ENCODE measurements at places on chromosomes 4 and X. TPM values are rescaled to one million over a fixed set of nuclear protein-coding genes. Genes with fewer than 3 reads are reported as not detected.

GRCh38 chr4:24226023-24226422, 336.2 kb upstream of the PPARGC1A start:
- ATAC-seq: no peak

GRCh38 chr4:124590480-124590879, 122.1 kb downstream of the ANKRD50 start:
- no peak for ATAC-seq

DNA sequence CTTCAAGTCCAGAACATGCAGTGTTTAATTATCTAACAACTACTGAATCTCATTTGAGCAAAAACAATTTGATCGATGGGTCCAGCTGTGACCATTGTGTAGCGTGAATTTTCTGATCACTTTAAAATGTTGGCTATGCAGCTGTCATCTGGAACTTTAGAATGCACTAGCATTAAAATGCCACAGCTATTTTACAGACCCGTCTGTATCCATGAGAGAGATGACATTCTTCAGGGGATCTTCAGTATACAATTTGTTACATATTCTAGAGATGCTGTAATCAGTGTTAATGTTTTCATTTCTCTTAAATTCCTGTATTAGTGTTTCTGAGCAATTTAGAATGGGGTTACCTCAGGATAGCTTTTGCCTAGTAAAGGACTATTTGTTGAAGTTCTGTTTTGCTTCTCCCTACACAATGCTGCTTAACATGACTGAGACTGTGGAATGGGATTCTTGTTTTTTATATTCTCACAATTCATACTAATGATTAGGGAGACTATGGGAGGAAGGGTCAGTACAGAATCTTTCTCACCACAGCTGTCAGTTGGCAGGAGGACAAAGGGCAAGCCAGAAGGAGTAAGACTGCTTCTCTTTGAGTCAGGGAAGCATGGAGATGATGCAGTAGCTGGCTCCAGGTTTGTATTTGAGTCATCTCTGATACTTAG, 13.2 kb upstream of the CTSO start:
- ATAC-seq: no peak

- peak; percentile 11 for ATAC-seq
Measured at GRCh38 chrX:30653415-30654131, at the start of gene GK. GK (plus strand) TSS chrX:30653423; CDS start chrX:30653538, 115 bp downstream.

GRCh38 chrX:27680726-27681125, 90.6 kb downstream of the DCAF8L2 start:
- ATAC-seq: no peak

DNA sequence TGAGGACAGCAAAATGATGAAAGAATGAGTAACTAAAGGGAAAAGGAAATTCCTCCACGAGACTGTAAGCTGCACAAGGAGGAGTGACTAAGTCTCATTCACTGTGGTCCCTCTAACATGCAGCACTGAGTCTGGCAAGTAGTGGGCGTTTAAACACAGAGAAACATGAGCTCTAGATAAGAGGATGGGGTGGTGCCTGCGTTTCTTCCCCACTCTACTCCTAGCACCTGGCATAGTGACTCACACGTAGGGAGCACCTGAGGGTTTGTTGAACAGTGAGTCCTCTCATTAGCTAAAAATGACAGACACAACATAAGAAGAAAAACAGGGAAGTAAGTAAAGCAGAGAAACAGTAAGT, 105.8 kb upstream of the CBR4 start:
- ATAC-seq: no peak

- no peak for ATAC-seq
Measured at GRCh38 chr4:577499-578450, 1.7 kb upstream of the TMEM271 start.

GRCh38 chrX:111507933-111508332, 3.5 kb upstream of the SERTM2 start:
- no peak for ATAC-seq

- no peak for ATAC-seq
Measured at GRCh38 chr4:124065936-124066335, 646.6 kb downstream of the ANKRD50 start.

DNA sequence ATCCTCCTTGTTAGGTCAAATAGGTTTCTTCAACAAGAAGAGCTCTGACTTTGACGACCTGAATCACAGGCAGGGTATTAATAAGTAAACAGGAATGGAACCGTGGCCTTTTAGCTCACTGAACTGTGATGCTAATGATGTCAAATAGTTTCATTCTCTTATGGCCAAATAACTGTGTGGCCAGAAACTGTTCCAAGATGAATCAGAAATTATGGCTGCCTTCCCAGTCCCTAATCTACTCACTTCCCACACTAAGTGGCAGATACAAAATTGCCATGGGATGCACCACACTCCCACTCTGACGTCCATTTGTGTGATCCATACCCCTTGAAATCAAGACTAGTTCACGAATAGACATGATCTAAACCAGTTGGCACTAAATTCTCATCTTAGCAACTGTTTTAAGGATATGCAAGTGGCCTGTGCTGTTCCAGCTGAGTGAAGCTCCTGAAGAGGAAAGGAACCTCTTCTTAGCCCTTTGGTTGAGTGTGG, 455.4 kb downstream of the IL15 start:
- peak; percentile 73 for ATAC-seq

GRCh38 chr4:169027663-169028062, 17.6 kb upstream of the CBR4 start:
- no peak for ATAC-seq

GRCh38 chr4:37562592-37562991, 123.6 kb downstream of the RELL1 start:
- no peak for ATAC-seq

DNA sequence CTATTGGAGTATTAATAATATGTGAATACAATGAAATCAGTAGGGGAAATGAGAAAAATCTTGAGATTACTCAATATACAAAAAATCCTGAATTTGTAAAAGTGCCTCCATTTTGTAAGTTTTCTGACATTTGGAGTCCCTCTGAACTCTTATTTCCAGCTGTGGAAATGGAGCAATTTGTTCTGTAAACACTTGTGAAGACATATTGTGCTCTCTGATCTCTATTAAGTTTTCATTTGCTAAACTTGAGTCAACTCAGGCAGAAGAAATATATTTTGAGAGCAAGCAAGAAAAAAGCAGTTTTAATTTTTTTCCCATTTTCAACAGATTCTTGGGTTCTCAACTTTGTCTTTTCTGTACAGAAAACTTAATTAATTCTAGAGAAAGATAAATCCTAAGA, 51.4 kb upstream of the PCDH18 start:
- peak; percentile 79 for ATAC-seq

DNA sequence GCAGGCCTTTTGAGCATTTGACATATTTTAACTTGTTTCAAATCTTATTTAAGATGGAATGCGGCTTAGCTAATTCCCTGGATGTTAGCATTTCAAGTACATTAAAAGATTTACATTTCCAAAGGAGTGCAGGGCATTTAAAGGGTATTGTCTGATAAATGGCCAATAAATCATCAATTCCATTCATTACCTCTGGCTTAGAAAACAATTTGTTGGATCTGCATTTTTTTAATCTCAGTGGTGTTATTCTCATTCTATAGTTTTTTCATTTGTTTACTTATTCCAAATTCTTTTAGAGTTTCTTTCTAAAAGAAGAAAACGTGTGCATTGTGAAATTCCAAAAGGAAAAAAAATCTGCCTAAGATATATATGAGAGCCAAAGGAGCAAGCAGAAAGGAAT, 1.3 kb upstream of the NLRP2B start:
- ATAC-seq: no peak

GRCh38 chrX:119753001-119753400, 5.4 kb upstream of the SOWAHD start:
- no peak for ATAC-seq

GRCh38 chr4:111937368-111937767, 207.9 kb upstream of the FAM241A start:
- ATAC-seq: no peak

GRCh38 chrX:18640686-18641085, 31.2 kb downstream of the RS1 start:
- no peak for ATAC-seq

- ATAC-seq: no peak
Measured at GRCh38 chr4:112973750-112974251, 75.7 kb upstream of the ANK2 start.

TFE3 gene
- total RNA-seq: 85.8 TPM

CENPVL1 gene
- total RNA-seq: not detected

PNMA6F gene
- total RNA-seq: not detected

KCNIP4 gene
- total RNA-seq: 0.23 TPM

NPY2R gene
- total RNA-seq: 0.67 TPM

PPP4R3C gene
- not detected for total RNA-seq
